Activated T-cell treated with anti-CD3 and anti-CD28 coated beads, Interleukin-2, amount 50 U/mL, for 72 hours (primary cell): ENCODE measurements at places on chromosomes 1 and 21. TPM values are rescaled to one million over a fixed set of nuclear protein-coding genes. Genes with fewer than 3 reads are reported as not detected.

DNA sequence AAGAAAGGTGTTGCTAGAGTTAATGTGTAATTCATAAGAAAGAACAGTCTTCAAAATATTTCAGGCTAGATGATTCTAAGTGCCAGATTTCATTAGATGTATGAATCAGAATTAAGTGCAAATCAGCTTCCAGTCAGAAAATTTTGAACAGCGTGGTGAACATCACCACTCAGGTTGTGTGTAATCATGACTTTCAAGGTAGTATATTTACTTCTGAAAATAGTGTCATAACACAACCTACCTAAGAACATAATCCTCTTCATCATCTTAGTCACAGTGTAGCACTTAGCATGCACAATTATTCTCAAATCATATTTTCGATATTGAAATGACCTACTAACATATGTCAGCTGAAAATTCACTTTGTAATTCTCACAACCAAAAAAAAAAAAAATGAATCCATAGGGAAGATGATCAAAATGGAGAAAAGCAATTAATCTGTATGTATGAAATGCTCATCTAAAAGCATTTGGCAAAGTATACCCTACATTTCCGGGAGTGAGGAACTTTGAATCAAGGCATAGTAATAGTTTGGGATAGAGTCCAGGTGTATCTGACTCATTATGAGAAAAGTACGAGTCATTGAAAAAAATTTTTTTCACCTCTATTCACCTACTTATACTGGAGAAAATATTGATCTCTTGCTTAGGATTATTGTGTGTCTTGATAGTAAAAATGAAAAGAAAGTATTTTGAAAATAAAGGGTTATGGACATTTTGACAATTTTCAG is 221.8 kb upstream of the CHRM3 start:
- DNase-seq, result no peak
- H3K4me1 ChIP-seq, result no peaks in the 10 kb centered on the region
- H3K27me3 ChIP-seq, result no peaks in the 10 kb centered on the region

DNA sequence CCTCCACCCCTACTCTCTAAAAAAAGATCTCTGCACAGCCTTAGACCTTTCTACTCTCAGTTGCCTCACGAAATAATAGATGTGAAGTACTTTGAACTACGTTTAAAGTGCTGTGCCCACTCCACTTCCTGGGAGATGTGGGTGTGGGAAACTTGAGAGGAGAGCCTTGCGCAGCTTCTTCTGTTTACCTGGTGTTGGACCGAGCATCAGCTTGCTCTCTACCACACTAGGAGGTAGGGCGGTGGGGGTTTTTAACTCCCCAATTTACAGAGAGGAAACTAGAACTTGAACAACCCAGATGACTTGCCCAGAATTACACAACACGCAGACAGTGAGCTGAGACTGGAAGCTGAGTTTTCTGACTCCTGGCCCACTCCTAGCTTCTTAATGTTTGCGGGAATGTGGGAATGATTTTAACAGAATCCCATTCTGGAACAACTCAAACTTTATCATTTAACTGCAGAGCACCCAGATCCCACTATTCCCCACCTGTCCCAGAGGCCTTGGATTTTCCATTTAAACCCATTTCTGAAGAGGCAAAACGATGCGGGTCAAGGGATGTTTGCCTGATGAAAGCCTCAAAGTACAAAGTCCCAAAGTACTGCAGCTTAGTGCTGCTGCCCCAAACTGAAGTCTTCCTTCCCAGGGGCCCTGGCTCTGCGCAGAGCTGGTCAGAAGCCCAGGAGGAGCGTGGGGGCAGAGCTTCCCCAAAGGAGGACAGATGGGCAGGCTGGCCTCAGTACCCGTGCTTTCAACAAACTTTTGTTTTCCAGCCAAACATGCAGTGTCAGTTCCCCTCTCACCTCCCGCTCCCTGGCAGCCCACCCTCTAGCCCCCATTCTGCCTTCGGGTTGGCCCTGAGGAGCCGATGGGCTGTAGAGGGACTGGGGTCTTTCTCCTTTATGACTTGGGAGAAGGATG is 19.0 kb downstream of the BTG2 start:
- H3K36me3 ChIP-seq, result no peaks in the 10 kb centered on the region
- peaks cover 93% of the 10 kb centered on the region for H3K4me1 ChIP-seq
- H3K27me3 ChIP-seq, result no peaks in the 10 kb centered on the region
- peak; percentile 61 for DNase-seq
- H3K27ac ChIP-seq, result peak overlapping the region; percentile 72

DNA sequence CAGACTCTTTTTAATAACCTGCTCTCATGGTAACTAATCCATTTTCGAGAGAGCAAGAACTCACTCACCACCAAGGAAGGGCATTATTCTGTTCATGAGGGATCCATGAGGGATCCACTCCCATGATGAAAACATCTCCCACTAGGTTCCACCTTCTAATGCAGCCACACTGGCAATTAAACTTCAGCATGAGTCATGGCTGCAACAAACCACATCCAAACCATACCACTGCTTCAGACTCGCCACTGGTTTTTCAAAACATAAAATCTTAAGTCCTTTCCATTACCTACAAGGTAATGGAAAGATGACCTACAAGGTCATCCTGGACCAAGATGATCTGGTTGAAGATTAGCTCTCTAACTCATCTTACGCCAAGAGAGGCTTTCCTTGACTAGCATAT is 405.1 kb downstream of the VAV3 start:
- no peak overlapping the region for H3K4me3 ChIP-seq
- no peak for DNase-seq
- H3K27me3 ChIP-seq, result no peaks in the 10 kb centered on the region
- peaks cover 4% of the 10 kb centered on the region for H3K4me1 ChIP-seq
- no peaks in the 10 kb centered on the region for H3K36me3 ChIP-seq

DNA sequence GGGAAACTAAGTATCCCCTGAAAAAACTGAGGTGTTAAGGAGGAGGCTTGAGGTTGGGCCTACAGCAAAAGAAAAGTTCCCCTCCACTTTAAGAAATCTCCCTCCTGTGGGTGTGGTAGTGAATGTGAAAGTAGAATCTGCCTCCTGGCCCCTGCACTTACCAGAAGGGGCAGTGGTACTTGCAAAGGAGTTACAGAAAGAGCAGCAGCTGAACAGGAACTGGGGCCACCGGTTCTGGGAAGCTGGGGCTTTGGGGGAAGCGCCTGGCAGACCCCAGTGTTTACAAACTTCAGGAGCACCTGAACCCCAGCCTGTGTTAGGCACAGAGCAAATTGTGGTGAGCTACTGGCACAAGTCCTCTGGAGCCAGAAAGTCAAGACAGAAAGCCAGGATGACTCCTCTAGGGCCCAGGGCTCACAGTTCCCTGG is 250.2 kb upstream of the FGGY start:
- H3K27ac ChIP-seq, result peak overlapping the region; percentile 83
- peaks cover 56% of the 10 kb centered on the region for H3K4me1 ChIP-seq
- H3K4me3 ChIP-seq, result peak overlapping the region; percentile 63
- peaks cover 12% of the 10 kb centered on the region for H3K36me3 ChIP-seq
- peaks cover 5% of the 10 kb centered on the region for H3K27me3 ChIP-seq

GRCh38 chr1:99758073-99758511 is 8.3 kb downstream of the FRRS1 start:
- no peak for DNase-seq
- H3K27me3 ChIP-seq, result peaks cover 17% of the 10 kb centered on the region
- no peaks in the 10 kb centered on the region for H3K36me3 ChIP-seq
- peaks cover 16% of the 10 kb centered on the region for H3K4me1 ChIP-seq
- H3K27ac ChIP-seq, result no peak overlapping the region

GRCh38 chr1:9331016-9331415 is 38.3 kb downstream of the SPSB1 start:
- H3K4me3 ChIP-seq, result no peak overlapping the region
- peaks cover 21% of the 10 kb centered on the region for H3K4me1 ChIP-seq
- H3K27ac ChIP-seq, result no peak overlapping the region

DNA sequence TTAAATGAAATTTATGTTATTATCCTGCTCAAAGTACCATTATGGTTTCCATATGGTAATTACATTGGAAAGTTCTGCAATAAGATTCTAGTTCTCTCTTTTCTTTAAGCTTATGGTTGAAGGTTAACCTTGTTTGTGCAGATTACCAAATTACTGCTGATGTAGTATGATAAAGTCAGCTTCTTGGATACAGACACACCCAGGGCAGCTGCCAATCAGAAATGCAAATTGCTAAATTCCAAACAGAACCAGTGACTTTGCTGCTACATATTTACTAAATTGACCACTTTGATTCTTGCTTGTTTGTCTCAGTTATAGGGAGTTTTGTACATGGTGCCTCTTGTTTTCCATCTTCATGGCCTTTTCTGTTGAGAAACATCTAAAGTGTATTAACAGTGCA is 26.5 kb downstream of the GNAT2 start:
- no peaks in the 10 kb centered on the region for H3K4me1 ChIP-seq
- no peaks in the 10 kb centered on the region for H3K27me3 ChIP-seq
- peak overlapping the region; percentile 33 for H3K27ac ChIP-seq
- H3K4me3 ChIP-seq, result no peak overlapping the region

- H3K36me3 ChIP-seq, result peaks cover under 1% of the 10 kb centered on the region
- no peak overlapping the region for H3K4me3 ChIP-seq
- H3K27me3 ChIP-seq, result peaks cover 1% of the 10 kb centered on the region
- DNase-seq, result peak; percentile 40
- no peak overlapping the region for H3K27ac ChIP-seq
- H3K4me1 ChIP-seq, result peaks cover 12% of the 10 kb centered on the region
Observed at GRCh38 chr1:37561133-37562132, 4.7 kb downstream of the DNALI1 start.

- no peak overlapping the region for H3K27ac ChIP-seq
- H3K27me3 ChIP-seq, result no peaks in the 10 kb centered on the region
- no peaks in the 10 kb centered on the region for H3K4me1 ChIP-seq
- DNase-seq, result no peak
Observed at GRCh38 chr1:118154220-118154619, 30.8 kb downstream of the SPAG17 start.

GRCh38 chr1:25617625-25618432 is 1.2 kb downstream of the MAN1C1 start:
- H3K27me3 ChIP-seq, result peaks cover 8% of the 10 kb centered on the region
- peak overlapping the region; percentile 76 for H3K4me3 ChIP-seq
- peak; percentile 39 for DNase-seq
- peaks cover 73% of the 10 kb centered on the region for H3K4me1 ChIP-seq

GRCh38 chr1:229892515-229893117 is 174.4 kb upstream of the GALNT2 start:
- no peak overlapping the region for H3K4me3 ChIP-seq
- peaks cover 27% of the 10 kb centered on the region for H3K27me3 ChIP-seq

DNA sequence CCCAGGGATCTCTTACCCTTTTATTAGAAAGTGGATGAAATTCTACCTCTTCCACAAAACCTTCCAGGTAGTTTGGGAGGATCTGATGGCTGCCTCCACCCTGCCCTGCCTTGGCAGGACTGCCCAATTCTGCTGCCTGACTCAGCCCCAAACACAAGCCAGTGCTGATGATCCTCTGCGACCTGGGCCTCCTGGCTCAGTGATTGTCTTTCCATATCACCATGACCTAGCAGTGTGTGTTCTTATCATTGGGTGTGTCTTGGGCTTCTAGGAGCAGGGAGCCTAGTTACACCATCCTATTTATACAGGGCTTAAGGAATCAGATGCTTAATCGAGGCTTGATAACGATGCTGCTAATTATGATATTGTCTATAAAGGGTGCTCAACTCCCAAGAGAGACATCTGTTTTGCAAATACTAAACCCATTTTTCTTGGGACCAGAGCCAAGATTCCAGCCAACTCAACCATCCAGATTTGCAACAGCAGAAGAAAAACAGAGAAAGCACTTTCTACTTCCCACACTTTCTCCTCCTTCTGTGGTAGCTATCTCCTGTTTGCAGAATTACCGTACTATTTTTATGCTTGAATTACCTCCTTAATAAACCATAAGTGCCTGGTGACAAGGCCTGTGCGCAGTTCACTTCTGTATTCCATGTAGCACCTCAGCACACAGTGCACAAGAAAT is 36.5 kb upstream of the KIF21B start:
- peaks cover 8% of the 10 kb centered on the region for H3K27me3 ChIP-seq
- no peaks in the 10 kb centered on the region for H3K36me3 ChIP-seq
- H3K4me3 ChIP-seq, result no peak overlapping the region
- H3K27ac ChIP-seq, result no peak overlapping the region
- DNase-seq, result no peak

GRCh38 chr1:30619619-30620018 is 103.8 kb downstream of the MATN1 start:
- H3K36me3 ChIP-seq, result peaks cover 4% of the 10 kb centered on the region
- no peak for DNase-seq
- peaks cover 25% of the 10 kb centered on the region for H3K27me3 ChIP-seq
- no peak overlapping the region for H3K27ac ChIP-seq
- no peak overlapping the region for H3K4me3 ChIP-seq
- peaks cover 8% of the 10 kb centered on the region for H3K4me1 ChIP-seq

DNA sequence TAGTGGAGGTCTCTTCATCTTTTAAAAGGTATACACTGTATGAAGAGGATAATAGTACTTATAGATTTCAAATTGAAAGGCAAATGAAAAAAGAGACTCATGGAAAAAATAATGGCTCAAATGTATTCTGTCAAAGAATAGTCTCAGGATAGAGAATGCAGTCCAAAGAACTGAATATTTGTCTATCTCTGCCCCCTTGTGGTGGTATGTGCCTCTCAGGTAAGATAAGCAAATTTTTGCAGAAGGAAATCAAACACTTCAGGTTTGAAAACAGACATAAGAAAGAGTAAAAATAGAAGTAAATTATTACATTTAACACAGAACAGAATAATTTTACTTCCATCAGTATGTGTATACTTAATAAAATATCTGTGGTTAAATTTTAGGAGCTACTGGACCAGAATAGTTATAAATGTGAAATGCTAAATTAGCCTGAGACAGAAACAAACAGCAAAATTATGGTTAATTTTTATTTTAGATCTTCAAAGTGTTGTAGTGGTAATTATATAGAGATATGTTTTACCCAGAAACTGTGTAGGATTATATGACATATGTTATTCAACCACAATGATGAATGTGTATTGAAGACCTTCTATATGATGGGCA is 164.4 kb upstream of the PALMD start:
- DNase-seq, result peak; percentile 43
- no peaks in the 10 kb centered on the region for H3K4me1 ChIP-seq
- no peaks in the 10 kb centered on the region for H3K36me3 ChIP-seq
- H3K27me3 ChIP-seq, result peaks cover 5% of the 10 kb centered on the region

DNA sequence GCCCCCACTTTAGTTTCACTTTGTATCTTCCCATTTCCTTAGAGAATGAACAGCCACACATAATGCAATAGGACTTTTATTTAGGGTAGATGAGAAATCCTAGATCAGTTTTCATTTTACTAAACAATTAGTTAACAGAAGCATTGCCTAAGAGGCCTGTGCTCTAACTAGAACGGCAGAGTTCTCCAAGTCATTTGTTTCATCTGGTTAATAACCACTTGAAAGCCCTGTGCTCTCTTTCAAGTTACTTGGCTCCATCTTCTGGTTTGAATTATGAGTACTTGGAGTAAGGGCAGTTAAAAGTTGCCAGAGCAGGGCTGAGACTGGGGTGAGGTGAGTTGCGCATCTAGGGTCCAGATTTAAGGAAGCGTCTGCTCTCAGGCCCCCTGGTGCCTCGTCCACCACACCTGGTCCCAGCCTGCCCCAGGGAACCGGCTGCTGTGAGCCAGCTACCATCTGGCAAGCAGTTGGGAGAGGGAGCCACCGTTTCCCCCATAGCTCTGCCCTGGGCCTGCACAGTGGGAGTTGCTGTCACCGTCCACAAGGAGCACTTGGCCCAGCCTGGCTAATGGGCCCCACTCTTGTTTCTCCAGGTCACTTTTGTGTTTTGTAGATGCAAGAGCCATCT is 18.1 kb upstream of the SLC44A3 start:
- H3K4me3 ChIP-seq, result peak overlapping the region; percentile 19
- peaks cover 7% of the 10 kb centered on the region for H3K27me3 ChIP-seq
- no peak for DNase-seq
- H3K27ac ChIP-seq, result no peak overlapping the region
- no peaks in the 10 kb centered on the region for H3K36me3 ChIP-seq

The F13B gene
- total RNA-seq, result not detected

The BATF3 gene
- 400 TPM for total RNA-seq

The VPS72 gene
- total RNA-seq, result 77.8 TPM

The LCE1A gene
- not detected for total RNA-seq

The FOXD2 gene
- total RNA-seq, result 0.28 TPM
